ENCODE measurements at places on chromosomes 1 and 21.

DNA sequence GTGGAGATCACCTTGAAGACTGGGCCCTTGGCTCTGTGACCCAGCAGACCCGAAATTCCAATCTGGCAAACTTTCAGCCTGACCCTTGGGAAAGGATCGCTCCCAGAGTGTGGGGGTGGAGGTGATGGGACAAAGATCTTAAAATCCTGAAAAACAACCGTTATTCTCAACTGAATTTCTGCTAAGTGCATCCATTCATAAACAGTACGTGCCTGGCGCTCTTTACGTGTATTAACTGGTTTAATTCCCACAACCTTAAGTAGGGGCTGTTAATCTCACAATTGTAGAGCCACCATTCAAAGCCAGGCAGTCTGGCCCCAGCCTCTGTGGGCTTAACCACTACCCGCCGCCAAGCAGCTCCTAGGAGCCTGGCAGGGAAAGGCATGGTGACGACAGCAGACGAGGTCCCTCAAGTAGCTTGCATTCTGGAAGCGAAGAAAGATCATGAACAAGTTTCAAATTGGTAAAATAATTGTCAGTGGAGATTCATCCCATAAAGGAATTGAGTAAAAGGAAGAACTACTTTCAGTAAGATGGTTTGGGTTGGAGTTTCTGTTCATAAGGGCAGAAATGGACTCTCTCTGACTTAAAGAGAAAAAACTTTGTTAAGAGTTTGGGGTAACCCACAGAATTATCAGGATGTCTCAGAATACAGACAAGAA is 11.4 kb upstream of the RGS16 start:
- DNase-seq = no peak

GRCh38 chr21:44298301-44298700 is 1.6 kb upstream of the PFKL start:
- no peak for DNase-seq

DNA sequence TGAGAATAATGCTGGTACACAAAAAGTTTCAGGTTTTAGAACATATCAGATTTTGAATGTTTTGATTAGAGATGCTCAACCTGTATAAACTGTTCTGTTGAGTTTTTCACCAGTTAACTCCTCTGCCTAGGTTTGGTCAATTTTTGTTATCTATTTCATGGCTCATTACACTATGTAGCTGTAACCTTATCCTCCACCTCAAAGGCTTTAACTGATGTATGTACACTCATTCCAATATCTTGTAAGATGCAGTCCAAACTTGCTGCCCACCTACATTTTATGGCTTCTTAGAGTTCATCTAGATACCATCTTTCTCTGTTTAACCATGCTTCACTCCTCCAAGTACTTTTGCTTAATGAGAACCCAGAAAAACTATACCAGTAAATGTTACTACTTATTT is 107.8 kb downstream of the EIF4G3 start:
- no peak for DNase-seq

GRCh38 chr1:91273875-91274274 is 130.8 kb downstream of the HFM1 start:
- no peak for DNase-seq

DNA sequence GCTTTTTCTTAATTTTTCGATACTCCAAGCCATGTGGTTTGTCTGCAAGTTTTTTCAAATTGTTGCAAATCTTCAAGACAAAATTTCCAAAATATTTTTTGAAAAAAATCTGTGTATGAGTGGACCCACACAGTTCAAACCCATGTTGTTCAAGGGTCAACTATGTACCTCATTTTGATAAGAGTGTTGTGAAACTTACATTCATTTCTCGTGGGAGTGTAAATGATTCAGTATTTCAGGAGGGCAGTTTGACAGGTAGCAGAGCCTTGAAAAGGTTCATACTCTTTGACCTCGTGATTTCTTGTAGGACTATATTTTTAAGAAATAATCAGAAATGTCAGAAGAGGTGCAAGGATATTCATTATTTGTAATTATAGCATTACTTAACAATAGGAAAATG is 68.0 kb downstream of the ANGPTL1 start:
- no peak for DNase-seq

- no peak for DNase-seq
These were observed 1.2 kb upstream of the TNFRSF4 start for GRCh38 chr1:1215080-1215676.

GRCh38 chr1:3827813-3828307 is 29.2 kb downstream of the CEP104 start:
- no peak for DNase-seq

DNA sequence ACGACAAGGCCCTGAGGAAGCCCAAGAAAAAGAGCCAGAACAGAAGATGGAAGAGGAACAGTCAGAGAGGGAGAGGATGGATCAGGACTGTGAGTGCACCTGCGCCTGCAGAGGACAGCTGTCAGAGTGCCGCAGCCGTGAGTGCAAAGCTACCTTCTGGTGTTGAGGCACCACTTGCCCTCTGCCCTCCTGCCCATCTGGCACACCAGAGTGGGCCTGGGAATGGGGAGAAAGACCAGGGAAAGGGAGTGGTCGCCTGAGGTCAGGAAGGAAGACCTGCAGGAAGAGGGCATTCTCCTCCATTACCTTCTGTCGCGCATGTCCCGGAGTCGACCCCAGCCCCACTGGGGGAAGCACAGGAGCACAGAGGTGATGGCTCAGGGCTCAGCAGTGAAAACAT is 26.2 kb downstream of the VASH2 start:
- DNase-seq = no peak

GRCh38 chr1:109669246-109669948 is 1.5 kb downstream of the GSTM2 start:
- no peak for DNase-seq

DNA sequence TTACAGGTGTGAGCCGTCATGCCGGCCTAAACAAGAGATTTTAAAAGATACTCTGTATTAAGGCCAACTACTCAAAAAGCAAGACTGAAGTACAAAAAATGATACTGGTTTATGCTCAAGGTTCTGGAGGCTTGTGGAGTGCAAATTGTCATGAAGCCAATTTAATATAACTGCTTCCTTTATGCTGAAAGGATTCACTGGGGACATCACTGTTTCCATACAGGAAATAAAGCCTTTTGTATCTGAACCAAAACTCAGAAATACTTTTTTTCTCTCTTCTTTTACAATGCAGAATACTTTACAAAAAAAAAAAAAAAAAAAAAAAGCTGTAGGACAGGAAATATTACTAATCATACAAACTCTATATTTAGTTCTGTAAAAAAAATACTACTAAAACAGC is 55.5 kb upstream of the CNN3 start:
- no peak for DNase-seq

- no peak for DNase-seq
These were observed 11.8 kb upstream of the MARK1 start for GRCh38 chr1:220516014-220516721.

DNA sequence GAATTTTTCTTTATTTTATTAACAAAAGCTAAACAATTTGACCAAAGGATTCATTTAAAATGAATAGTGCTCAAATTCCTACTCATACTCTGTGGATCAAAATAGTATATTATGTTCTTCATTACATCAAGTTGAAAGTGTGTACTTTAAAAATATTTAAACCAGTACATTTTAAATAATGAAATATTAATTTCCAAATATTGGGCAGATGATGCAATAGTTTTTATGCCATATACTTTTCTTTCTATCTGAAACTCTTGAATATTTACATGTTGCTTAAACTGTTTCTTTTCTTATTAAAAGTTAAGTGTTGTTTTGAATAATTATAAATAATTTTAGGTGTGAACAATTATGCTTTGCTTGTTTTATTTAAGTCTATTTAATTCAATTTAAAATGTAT is 144.7 kb upstream of the TMPRSS15 start:
- DNase-seq = no peak
